ENCODE measurements at places on chromosomes 7 and 10.
A peak's percentile ranks its signal among the peaks of the same experiment; 100 is the strongest.

- DNase-seq, result peak; percentile 79
Measured at GRCh38 chr10:97196223-97197029, 10.7 kb upstream of the SLIT1 start.

- DNase-seq, result no peak
Measured at GRCh38 chr10:121098211-121098610, 247.0 kb downstream of the WDR11 start.

GRCh38 chr10:62153191-62153590 lies 115.5 kb downstream of the RTKN2 start:
- DNase-seq, result no peak

DNA sequence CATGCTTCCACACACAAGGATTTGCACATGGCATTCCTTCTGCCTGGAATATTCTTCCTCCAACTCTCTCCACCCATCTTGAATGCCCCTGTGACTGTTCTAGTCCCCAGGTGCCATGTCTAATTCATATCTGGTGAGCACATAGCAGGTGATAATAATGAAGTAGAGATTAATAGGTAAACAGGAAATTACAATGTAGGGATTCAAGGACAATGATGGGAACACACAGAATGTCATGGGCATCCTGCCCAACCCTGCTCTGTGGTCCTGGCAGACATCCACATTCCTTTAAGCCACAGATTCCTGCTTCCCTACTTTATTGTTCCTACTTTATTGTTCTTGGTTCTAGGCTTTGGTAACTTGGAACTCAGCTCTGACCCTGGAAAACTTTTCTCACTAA lies 115.8 kb downstream of the THSD7A start:
- DNase-seq, result no peak

DNA sequence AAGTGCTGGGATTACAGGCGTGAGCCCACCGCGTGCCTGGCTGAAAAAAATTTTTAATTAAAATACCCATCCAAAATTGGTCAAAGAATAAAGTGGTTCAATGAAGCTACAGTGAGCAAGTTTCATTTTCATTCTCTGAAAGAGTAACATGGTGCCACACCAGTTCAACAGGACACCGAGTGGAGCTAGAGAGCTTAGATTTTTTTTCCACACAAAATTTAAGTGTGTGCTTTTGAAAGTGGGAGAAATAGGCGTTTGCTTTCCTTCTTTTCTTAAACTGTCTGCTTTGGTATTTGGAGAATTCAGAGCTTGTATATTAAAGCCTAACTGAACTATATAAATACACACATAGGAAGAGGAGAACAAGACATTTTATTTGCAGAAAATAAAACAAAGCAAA lies 43.4 kb downstream of the BPGM start:
- DNase-seq, result no peak

DNA sequence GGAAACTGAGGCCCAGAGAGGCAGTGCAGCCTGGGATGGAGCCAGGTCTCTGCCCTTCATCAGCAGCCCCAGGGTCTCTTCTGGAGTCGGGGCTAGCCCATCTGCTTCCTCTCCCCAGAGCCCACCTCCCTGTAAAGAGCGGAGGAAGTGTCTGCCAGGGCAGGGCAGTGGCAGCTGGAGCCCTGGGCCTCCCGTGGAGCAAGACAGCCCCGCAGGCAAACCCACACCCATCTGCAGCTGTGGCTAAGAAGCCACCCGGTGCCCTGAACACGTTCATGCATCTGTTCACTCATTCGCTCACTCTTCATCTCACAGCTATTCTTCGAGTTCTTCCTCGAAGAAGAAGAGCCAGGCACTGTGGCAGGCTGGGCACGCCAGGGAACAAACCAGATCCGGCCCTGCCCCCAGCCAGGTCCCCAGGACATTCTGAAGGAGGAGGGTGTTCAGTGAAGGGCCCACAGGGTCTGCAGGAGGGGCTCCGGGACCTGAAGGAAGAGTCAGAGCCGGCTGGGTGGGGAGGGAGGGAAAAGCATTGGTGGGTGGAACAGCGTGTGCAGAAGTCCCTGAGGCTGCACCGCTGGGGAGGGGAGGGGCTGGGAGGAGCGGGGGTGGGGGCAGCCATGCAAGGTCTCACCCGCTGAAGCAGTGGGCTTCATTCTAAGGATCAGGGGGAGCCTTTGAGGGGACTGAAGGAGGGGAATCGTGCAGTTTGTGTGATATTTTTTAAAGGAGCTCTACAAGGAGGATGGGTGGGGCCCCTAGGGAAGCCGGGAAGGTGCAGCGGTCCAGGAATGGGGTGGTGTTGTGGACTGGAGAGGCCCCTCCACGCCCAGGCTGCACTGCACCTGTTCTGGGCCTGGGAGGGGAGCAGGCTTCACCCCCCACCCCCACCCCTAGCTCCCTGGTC lies 99.1 kb downstream of the UNCX start:
- DNase-seq, result no peak

GRCh38 chr7:141974831-141975230 lies 1.3 kb upstream of the TAS2R38 start:
- DNase-seq, result peak; percentile 31

GRCh38 chr10:21352886-21353285 lies 172.6 kb downstream of the SKIDA1 start:
- DNase-seq, result no peak

- DNase-seq, result no peak
Measured at GRCh38 chr10:35921866-35922350, 279.8 kb upstream of the FZD8 start.

- no peak for DNase-seq
Measured at GRCh38 chr10:105159268-105159667, 518.2 kb downstream of the SORCS3 start.

GRCh38 chr7:117155694-117156093 lies 167.2 kb downstream of the WNT2 start:
- no peak for DNase-seq

DNA sequence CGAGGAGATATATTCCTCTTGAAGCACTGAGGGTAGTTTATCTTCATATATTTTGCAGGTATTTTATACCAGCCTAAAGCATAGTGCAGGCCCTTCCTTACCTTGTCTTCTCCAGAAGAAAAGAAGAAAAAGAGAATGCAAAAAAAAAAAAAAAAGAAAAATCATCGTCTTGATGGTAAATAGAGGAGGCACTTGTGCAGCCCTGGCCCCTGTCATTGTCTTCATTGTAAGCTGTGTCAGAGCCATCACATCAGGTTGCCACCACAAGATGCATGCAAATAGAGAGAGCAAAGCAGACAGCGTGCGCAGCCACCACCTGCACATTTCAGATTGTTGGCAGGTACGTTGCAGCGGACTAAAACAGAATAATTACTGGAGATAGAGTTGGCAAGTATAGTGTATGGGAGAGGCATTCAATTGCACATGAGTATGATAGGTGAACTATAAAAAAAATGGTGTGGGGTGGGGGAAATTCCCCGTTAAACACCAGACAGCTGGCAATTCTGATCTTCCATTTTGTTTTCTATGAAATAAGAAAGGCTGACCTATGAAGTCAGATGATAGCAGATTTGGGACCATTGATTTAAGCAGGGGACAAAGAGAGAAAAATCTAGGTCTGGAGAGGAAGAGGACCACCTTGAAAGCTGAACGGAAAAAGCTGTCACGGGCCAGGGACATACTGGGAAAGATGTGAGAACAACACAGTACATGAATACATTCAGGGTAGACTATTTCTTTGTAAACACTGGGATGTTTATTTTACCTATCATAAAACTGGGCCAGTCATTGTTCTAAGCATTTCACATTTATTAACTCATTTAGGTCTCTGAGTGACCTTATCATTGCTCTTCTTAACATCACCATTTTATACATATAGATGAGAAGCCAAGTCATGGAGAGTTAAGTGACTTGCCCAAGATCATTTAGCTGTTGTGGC lies 306.3 kb upstream of the SP8 start:
- no peak for DNase-seq

DNA sequence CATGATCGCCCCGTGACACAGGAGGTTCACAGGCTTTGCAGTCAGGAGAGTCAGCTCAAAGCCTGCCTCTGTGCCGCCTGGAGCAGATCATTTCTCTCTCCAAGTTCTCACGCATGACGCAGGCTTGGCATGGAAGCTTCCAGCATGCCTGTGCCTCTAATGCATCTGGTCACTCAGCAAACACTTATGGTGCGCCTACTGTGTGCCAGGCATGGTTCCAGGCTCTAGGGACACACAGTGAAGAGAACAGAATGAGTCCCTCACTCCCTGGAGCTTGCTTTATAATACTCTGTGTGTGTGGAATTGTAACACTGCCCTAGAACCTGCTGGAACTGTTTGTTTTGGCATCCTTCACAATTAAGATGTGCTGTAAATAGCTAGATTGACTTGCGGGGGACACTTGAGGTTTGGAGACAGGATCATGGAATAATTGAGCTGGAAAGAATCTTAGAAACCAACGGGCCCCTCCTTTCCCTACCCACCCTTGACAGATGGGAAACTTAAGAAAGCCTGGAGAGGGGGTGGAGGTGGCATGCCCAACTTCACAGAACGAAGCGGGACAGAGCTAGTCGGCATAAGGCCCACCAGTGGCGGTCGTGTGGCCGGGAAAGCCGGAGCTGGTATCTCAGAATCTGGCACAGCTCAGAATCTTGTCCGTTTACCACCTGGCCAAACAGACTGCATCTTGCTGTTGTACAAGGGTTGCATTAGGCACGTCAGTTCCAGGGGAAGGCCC lies 4.6 kb upstream of the MYH16 start:
- DNase-seq, result no peak

DNA sequence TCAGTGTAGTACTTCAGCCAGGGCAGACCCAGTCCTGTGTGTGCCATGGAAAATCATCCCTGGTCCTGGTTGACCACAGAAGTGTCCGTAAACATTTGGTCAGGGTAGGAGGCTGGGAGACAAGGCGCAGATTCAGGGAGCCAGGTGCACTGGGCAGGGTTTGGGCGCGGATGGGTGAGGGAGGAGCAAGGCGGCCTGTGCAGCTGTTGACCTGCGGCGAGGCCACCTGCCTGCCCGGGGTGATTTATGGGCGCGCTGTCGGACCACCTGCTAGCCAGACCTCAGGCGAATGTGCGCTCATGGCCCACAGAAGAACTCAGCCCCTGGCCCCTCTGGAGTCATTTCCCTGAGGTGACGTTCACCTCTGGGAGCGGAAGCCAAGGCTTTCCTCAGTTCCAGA lies 6.6 kb downstream of the SFRP5 start:
- DNase-seq, result no peak

DNA sequence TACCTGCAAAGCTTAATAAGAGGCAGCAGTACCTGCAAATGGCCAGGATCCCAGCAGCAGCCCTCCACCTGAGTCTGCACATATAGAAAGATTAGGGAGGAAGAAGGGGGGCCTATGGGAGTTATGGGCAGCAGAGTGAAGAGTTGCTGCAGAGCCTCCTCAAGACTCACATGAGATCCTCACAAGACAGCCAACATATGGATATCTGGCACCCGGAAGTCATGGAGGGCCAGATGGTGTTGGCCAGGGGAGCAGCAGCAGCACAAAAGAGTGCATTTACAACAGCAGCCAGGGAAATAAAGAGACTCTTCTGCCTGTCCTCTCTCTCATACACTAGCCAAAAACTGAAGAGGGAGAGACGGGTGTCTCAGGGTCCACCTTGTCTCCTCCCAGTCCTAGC lies 4.0 kb upstream of the TAS2R40 start:
- no peak for DNase-seq

- no peak for DNase-seq
Measured at GRCh38 chr7:127040042-127040441, 212.7 kb downstream of the GRM8 start.

GRCh38 chr10:62103857-62104256 lies 164.8 kb downstream of the RTKN2 start:
- no peak for DNase-seq

- no peak for DNase-seq
Measured at GRCh38 chr7:31958226-31958625, 112.0 kb downstream of the PDE1C start.

DNA sequence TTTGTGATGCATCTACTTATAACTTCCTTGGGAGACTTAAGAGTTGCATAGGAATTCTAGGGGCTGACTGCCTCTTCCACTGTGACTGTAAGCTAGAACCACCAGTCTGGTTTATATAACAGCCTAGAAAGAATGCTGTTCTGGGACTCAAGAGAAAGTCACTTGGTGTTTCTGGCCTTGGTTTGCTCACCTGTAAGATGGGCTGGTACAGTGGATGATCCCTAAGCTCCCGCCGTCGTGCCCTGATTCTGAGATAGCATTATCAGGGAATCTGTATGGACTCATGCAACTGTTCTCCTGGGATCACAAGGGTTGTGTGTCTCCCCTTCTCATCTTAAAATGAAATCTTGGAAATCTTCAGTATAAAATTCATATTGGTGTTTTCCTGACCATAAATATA lies 100.6 kb downstream of the LYZL1 start:
- DNase-seq, result no peak

GRCh38 chr7:26280097-26280496 lies 11.6 kb upstream of the SNX10 start:
- DNase-seq, result no peak

GRCh38 chr10:77168861-77169260 lies 468.7 kb downstream of the KCNMA1 start:
- DNase-seq, result no peak

DNA sequence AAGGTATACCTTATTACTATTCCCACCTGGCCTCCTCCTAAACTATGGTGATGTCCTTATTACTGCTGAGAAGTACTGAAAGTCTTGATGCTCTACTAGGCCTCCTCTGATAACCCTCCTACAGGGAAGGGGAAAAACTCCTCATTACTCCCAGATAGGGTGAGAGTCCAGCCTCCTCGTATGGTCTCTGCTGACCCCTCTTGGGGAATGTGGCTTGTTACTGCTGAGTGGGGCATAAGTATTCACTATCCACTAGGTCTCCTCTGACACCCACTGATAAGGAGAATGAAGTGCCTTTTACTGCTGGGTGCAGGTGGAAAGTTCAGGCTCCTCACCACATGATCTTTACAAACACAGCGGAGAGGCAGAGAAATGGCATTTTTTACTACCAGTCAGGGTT lies 222.9 kb downstream of the CHRM2 start:
- no peak for DNase-seq

- DNase-seq, result no peak
Measured at GRCh38 chr10:62853710-62854109, 37.5 kb upstream of the EGR2 start.

DNA sequence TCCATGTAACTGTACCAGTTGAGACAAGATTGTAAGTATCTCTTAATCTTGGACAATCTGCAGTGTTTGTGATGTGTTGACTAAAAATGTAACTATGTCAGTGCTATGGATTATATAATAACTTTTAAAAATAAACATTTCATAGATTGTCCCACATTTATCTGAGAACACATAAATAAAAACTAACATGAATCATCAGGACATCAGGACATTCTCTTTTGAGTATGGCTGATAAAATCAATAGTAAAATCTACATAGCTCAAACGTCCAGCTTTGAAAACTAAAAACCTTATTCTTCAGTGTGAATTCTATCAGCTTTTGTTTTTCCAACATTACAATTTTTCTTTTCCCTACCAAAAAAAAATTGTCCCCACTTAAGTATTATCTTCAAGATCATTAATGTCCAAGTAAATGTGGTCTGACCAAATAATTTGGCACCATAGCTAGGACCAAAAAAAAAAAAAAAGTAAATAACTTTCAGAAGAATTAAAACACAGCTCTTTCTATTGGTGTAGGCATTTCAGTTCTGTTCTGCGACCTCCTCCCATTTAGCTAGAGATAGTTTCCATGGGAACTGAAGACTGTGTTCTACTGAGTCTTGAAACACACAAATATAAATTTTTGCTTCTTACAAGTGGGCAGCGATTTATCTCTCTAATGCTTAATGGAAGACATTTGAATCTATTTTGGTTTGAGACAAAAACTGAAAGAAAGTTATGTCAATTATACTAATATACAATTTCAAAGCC lies 123.0 kb upstream of the SGCE start:
- DNase-seq, result no peak
